ENCODE measurements at places on chromosomes 7 and 10. TPM values are rescaled to one million over a fixed set of nuclear protein-coding genes. Genes with fewer than 3 reads are reported as not detected.

DNA sequence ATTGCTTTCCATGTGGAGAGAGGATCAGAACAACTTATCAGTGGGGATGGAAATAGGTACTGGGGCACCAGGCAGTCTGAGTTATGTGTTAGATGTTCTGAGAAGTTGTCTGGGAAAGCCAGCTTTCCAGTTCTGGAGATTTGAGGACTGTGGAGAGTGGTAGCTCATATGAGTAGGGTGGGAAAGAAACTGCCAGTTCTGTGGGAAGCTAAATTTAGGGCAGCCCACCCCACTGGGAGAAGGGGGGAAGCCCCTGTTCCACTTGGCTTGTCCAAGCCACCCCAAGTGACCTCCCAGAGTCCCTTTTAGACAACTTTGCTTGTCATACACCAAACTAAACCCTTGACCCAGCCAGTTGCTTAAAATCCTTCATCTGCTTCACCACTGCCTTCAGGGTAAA is 189.5 kb downstream of the REEP3 start:
- no peak for DNase-seq

- DNase-seq: no peak
Measured at GRCh38 chr10:5540891-5541290, 16.1 kb downstream of the CALML3 start.

DNA sequence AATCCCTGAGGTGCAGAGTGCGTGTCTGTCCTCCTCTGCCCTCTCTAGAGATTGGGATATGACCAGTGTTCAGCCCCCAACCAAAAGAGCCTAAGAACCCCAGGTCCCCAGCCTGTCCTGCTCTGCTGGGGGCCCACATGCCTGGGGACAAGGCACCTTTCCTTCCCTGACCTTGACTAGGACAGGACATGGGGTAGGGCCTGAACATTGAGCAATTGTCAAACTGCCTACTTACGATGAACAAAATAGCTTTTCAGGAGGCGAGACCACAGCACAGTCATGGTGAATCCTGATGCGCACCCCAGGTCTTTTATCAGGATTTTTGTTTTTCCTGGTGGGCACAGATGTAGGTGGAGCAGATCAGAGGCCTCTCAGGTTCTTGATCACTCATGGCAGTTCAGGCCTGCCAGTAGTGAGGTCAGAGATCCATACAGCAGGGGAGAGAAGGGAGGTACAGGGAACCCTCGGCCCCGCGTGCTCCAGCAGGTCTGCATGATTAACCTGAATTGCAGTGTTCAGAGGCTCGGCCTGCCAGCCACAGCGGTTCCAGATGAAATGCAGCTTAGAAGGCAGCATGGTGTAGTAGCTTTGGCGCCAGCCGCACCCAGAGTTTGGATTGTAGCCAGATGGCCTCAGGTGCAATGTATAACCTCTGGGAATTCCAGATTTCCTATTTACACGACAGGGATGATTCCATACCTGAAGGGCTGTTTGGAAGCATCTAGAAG is 191.3 kb downstream of the CUX1 start:
- DNase-seq: no peak

CDNF gene
- polyA plus RNA-seq: 1.6 TPM

DNA sequence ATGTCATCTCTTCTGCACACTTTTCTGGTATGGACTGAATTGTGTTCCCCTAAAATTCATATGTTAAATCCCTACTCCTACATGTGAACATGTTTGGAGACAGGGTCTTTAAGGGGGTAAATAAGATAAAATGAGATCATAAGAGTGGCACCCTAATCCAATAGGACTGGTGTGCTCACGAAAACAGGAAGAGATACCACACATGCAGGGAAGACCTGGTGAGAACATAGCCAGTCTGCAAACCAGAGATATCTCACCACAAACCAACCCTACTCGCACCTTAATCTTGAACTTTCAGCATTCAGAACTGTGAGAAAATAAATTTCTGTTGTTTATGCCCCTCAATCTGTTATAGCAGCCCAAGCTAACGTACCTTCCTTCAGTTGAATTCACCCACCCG is 51.8 kb downstream of the VWDE start:
- DNase-seq: no peak

OPN1SW gene
- polyA plus RNA-seq: not detected

- DNase-seq: no peak
Measured at GRCh38 chr7:150329331-150330120, 6.2 kb upstream of the ACTR3C start.

LRRN3 gene
- polyA plus RNA-seq: 0.05 TPM

GRCh38 chr7:106952658-106953231 is 87.7 kb downstream of the PIK3CG start:
- no peak for DNase-seq

DNA sequence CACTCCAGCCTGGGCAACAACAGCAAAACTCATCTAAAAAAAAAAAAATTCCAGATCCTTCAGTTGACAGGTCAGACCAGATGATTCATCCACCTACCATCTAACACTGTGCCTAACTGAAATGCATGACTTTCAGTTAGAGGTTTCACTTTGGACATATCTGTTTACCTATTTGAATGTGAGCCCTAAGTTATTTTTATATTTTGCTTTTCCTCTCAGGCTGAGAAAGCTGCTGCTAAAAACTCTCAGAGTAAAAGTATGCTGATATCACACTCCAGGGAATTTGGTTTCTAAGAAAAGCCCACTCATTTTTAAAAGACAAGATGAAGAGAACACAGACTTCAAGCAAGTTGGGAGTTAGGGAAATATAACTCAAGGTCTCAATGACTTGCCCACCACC is 126.0 kb downstream of the SGMS1 start:
- DNase-seq: peak; percentile 2

DNA sequence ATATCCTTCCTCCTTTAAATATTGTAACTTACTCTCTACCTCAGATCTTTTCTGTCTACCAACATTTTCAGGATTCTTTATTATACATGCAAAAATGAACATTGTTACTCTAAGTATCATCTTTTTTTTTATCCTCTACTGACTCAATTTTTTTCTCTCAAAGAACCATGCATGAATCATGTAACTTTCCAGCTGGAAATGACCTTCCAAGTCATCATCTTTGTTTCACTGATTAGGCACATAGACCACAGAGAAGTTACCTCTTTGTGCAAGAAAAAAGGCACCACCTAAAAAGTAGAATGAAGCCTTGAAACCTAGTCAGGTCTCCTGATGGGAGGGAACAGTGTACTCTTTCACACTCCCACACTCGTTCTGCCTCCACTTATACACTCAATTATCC is 234.9 kb downstream of the HGF start:
- no peak for DNase-seq

DNA sequence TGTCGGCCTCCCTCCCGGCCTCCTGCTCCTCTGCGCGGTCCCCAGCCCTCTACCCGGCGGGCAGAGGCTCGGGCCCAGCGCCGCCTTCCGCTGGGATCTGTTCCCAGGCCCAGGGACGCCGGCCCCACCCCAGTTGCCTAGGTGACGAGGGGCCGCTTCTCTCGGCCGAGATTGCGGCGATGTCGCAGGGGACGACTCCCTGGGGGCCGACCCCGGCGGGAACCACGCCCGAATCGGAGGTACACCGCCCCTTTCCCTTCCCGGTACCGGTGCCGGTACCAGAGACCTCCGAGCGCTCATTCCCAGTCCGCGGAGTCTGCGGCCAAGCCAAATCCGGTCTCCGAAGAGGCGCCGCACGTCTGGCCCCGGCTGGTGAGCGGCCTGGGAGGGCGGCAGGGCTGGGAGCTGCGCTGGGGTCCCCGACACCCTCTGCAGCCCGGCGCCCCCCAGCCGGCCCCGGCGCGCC is at the start of gene CABCOCO1:
TSS of gene CABCOCO1 (plus strand) at position 136 of the 466 bp plus-strand sequence. CDS start at position 180, 44 bp downstream.
- DNase-seq: peak; percentile 72

CALCR gene
- not detected for polyA plus RNA-seq

All from A549 (cell line).